ENCODE measurements at places on chromosomes 1 and 21. TPM values are rescaled to one million over a fixed set of nuclear protein-coding genes. Genes with fewer than 3 reads are reported as not detected.

Gene C1QB
- not detected for total RNA-seq

Gene S100A3
- not detected for total RNA-seq

Gene CASQ2
- not detected for total RNA-seq

Gene TRIM45
- total RNA-seq, result 0.71 TPM

Measured in activated naive CD4-positive, alpha-beta T cell treated with anti-CD3 and anti-CD28 coated beads, Interleukin-2, amount 10 ng/mL, durations not matched to agents 5 hours and 36 hours (primary cell).